Aorta (tissue), 5 donors: ENCODE measurements at places on chromosomes 6 and 20. TPM values are rescaled to one million over a fixed set of nuclear protein-coding genes. Genes with fewer than 3 reads are reported as not detected.

DNA sequence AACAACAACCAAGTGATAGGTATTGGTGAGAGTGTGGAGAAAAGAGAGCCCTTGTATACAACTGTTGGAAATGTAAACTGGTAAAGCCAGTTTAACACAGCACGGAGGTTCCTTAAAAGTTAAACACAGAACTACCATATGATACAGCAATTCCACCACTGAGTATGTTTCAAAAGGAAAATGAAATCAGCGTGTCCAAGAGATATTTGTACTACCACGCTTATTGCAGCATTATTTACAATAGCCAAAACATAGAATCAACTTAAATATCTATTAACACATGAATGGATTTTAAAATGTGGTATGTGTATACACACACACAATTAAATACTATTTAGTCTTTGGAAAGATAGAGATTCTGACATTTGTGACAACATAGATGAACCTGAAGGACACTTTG, 1.1 kb downstream of the PTCHD4 start:
- no peak for DNase-seq

GRCh38 chr6:1610497-1611321, 994 bp downstream of the FOXC1 start:
- DNase-seq = no peak

GRCh38 chr6:6905961-6906518, 201.7 kb upstream of the RREB1 start:
- no peak for DNase-seq

- peak; percentile 85 for DNase-seq
These were observed 9.4 kb downstream of the SPDEF start for GRCh38 chr6:34546551-34547321.

DNA sequence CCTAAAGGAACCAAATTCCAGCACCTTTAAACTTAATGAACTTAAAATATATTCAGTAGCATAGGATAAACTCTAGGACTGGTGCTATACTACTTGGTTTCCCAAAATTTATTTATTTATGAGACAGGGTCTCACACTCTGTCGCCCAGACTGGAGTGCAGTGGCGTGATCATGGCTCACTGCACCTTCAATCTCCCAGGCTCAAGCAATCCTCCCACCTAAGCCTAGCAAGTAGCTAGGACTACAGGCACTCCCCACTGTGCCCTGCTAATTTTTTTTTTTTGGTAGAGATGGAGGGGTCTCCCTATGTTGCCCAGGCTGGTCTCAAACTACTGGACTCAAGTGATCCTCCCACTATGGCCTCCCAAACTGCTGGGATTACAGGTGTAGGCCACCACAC, 21.4 kb downstream of the EIF2S2 start:
- no peak for DNase-seq

DNA sequence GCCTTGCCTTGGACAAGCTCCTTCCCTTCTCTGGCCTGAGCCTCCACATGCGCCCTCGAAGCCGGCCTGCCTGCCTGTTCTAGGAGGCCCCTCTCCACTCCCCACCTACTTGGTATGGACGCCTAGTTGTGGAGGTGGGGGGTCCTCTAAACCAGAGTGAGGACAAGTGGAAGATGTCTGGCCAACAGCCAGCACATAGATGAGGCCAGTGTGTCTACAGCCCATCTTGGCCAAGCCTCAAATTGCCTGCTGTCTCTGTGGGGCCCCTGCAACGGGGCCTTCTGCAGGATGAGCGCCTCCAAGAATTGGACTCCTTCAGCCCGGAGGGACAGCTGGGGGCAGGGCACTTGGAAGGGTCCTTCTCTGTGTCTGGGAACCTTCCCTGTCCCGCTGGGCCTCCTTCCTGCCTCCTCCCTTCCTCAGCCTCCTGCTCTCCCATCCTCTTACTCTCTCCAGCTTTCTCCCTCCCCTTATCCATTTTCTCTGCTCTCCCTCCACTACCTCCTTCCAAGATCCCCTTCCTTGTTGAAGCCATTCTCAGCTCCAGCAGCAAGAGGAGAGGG, 1.6 kb downstream of the MDFI start:
- DNase-seq = peak; percentile 62

GRCh38 chr20:48155268-48155667, 370.0 kb upstream of the SULF2 start:
- no peak for DNase-seq

DNA sequence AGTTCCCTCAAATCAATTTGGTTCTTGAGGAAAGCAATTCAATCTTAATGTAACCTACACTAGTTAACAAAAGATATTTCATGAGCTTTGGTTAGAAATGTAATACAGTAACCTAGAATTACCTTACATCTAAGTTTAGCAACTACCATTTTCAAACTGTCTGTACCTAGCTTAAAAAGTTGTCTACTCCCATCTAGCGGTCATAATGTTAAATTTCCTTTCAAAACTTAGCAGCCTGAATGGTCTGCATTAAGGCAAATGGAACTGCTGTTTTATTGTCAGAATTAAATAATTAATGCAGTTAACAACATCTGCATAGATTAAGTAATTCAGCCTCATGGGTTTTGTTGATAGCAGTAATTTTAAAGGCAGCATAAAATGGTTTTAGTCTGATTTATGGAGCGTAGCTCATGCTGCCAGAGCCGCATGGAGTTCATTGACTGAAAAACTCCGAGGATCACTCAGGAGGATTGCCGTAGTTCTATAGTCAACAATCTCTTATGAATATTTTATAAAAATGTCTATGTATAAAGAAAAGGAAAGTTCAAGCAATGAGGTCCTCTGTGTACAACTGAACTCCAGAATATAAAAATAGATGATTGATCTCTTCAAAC, 485.4 kb upstream of the MANEA start:
- DNase-seq = no peak

- DNase-seq = no peak
These were observed 216.8 kb downstream of the HACE1 start for GRCh38 chr6:104642871-104643270.

GRCh38 chr6:9612489-9612888, 802.4 kb downstream of the TFAP2A start:
- no peak for DNase-seq

- no peak for DNase-seq
These were observed 94.8 kb upstream of the SCAF8 start for GRCh38 chr6:154638369-154638768.

DNA sequence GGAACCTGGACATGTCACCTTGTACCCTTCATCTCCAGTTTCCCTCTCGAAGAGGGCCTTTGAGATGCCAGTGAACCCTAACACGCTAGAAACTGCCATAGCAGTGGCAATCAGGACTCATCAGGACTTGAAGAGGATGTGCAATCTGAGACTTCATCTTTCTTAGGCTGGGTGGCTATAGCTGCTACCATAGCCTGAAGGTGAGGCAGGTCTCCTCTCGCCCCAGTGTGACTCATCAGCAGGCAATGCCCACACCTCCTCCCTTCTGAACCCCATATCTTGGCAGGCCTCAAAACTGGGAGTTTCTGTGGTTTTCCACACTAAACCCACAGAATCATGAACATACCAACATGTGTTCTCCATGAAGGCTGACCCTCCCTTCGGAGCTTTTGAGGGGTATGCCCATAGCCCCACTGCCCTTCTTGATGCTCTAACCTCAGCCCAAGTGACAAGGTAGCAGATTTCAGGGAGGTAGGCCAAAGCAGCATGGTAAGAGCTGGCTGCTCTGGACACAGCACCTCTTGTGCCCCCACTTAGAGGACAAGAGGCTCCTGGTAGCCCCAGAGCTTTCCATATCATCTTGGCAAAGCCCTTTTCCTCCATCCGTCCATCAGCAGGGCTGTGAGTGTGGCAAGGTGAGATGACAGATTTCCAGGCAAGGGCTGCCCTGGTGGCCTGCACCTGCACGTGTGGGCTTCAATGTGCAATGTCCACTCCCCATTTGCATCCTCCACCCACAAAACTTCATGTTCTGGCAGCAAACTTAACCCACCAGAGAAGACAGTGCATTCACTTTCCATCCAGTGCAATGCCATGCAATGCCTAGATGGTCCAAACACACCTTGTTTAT, 2.6 kb downstream of the BLCAP start:
- no peak for DNase-seq

DNA sequence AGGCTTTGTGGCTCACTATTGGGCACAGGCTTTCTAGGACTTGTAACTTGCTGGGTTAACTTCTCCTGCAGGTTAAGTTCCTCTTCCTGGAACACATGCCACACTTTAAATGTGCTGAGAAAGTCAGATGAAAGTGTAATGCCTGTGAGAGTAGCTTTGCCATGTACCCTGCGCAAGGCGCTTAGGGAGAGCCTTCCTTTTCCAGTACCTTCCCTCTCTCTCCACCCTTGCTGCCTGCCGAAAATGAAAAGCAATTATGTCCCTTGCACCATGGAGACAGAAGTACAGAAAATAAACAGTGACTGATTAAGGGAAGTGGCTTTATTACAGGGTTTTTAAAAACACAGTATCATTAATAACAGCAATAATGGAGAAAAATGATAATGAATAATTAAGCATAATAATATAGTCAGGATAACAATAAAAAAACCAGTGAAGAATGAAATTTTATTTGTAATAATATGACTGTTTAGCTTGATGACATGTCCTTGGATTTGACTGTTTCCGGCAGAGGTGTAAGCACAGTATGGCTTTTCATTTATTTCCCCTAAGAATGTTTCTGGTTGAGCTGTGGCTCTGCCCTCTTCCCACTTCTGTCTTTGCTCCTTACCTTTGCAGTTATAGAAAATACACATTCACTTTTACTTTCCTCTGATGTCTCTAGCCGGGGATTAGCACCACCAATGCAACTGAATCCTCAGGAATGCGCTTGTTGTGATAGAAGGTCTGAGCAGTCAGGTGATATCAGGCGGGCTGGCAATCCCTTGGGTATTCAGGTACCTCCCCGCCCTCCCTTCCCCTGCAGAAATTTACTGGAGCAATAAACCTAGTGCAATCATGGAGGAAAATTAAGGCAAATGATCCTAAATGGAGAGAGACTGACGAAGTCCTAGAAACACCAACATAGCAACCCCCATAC, 472.3 kb upstream of the CITED2 start:
- no peak for DNase-seq

GRCh38 chr6:142874676-142875075, 70.3 kb downstream of the HIVEP2 start:
- DNase-seq = no peak

DNA sequence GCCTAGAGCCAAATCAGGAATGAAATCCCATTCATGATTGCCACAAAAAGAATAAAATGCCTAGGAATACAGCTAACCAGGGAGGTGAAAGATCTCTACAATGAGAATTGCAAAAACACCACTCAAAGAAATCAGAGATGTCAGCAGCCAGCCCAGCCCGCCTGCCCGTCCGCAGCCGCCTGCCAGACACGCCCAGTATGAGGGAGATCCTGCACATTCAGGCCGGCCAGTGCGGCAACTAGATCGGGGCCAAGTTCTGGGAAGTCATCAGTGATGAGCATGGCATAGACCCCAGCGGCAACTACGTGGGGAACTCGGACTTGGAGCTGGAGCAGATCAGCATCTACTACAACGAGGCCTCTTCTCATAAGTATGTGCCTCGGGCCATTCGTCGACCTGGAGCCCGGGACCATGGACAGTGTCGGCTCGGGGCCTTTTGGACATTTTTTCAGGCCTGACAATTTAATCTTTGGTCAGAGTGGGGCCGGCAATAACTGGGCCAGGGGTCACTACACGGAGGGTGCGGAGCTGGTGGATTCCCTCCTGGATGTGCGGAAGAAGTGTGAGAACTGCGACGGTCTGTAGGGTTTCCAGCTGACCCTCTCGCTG, 13.4 kb downstream of the GABRR2 start:
- DNase-seq = no peak

DNA sequence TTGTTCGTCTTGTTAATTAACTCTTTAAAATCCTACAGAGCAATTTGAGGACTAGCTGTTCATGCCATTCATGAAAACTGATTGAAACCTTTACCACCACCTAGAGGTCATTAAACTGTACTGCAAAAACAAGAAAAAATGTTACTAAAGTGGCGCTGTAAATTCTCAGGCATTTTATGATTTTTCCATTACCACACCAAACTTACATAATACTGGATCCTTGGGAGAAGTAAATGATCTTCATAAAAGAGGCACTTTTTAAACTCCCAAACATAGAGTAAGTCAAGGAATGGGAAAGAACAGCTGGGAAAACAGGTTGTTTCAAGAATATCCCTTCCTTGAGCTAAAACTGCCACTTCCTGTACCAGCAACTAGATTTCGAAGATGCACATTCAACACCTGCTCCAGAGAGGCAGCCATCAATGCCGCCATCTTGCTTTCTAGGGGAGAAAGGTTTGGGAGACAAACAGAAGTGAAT, 54.3 kb downstream of the MYLIP start:
- no peak for DNase-seq

- no peak for DNase-seq
These were observed 1.7 kb downstream of the STXBP5 start for GRCh38 chr6:147205690-147206600.

DNA sequence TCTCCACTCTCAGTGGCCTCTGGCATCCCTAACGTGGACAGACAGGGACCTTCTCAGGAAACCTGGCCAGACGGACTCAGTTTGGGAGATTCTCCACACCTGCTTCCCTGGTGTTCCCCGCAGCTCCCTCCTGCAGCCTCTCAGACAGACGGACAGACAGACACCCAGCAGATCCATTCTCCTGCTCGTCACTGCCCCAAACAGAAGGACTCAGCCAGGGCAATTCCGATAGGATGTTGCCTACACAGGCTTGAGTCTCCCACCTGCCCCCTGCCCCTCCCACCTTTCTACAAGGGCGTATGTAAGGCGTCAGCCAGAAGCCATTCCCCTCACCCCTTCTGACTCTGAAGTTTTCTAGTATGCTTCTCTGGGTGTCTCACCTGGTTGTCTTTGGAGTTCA, 428 bp downstream of the CCM2L start:
- no peak for DNase-seq

Gene BPIFA2
- not detected for total RNA-seq

Gene CDSN
- total RNA-seq = not detected

Gene RBM12
- 73.3 TPM for total RNA-seq

Gene CDH26
- total RNA-seq = 2.8 TPM

Gene KCNK5
- 5.2 TPM for total RNA-seq

Gene POPDC3
- total RNA-seq = not detected

Gene OXT
- not detected for total RNA-seq

Gene NKAIN2
- total RNA-seq = 1.4 TPM

Gene SPTLC3
- total RNA-seq = 12.1 TPM

Gene NMBR
- total RNA-seq = not detected

Gene MYO6
- total RNA-seq = 24.4 TPM

Gene GPR6
- not detected for total RNA-seq
